SK-N-SH (cell line): ENCODE measurements at places on chromosomes 13 and 19.

DNA sequence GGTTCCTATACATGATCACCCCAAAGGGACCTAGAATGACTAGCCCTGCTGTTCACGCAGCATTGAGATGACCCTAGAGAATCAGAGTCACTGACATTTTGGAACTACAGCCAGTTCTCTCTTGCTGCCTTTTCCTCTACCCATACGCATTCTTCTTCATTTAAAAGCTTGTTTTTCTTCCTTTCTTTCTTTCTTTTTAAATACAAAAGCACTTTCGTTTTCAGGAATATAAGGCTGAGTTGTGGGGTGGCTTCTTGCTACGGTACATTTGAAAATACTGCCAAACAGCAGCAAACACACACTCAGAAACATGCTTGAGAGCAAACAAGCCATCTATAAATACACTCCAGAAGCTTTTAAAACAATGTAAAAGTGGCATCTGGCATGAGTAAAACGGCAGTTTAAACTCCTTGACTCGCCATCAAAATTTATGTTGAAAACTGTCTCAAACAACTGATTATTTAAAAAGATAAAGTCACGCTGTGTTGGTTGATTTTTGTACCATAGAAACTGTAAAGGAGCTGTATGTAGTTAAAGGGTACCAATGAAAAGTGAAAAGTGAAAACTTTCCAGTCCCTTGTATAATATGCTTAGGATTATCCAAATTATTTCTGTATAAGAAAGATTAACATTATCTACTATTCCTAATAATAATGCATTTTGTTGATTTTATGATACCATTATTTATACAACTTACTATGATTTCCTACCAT is 95.6 kb downstream of the PCDH9 start:
- no peak for DNase-seq
- peak overlapping the region; percentile 57 for H3K4me3 ChIP-seq
- H3K36me3 ChIP-seq = no peaks in the 10 kb centered on the region
- peaks cover 12% of the 10 kb centered on the region for H3K4me1 ChIP-seq
- H3K27me3 ChIP-seq = no peaks in the 10 kb centered on the region

- peaks cover 7% of the 10 kb centered on the region for H3K36me3 ChIP-seq
- peaks cover 21% of the 10 kb centered on the region for H3K4me1 ChIP-seq
- H3K27ac ChIP-seq = no peak overlapping the region
- no peak for DNase-seq
These were observed 41.8 kb downstream of the EFNB2 start for GRCh38 chr13:106493533-106494220.

GRCh38 chr19:47824396-47824795 is 2.7 kb downstream of the CRX start:
- H3K4me3 ChIP-seq = no peak overlapping the region
- DNase-seq = no peak
- no peaks in the 10 kb centered on the region for H3K36me3 ChIP-seq
- H3K4me1 ChIP-seq = no peaks in the 10 kb centered on the region

GRCh38 chr13:41492432-41493260 is 35.3 kb downstream of the RGCC start:
- no peaks in the 10 kb centered on the region; the same call in 1 of the 2 replicates for H3K4me1 ChIP-seq
- no peaks in the 10 kb centered on the region for H3K36me3 ChIP-seq
- H3K27me3 ChIP-seq = no peaks in the 10 kb centered on the region; the same call in 1 of the 2 replicates
- H3K27ac ChIP-seq = no peak overlapping the region

GRCh38 chr19:4534836-4535658 is at the start of gene PLIN5:
Gene PLIN5, minus strand, starts transcription at chr19:4535224. Its CDS starts 1,150 bp downstream, at chr19:4534074.
- peak within 1 kb of the TSS; percentile 31 for H3K4me3 ChIP-seq
- no peaks in the 10 kb centered on the region for H3K36me3 ChIP-seq
- H3K27ac ChIP-seq = no peak within 1 kb of the TSS
- H3K27me3 ChIP-seq = peaks cover 26% of the 10 kb centered on the region; the same call in 1 of the 2 replicates

DNA sequence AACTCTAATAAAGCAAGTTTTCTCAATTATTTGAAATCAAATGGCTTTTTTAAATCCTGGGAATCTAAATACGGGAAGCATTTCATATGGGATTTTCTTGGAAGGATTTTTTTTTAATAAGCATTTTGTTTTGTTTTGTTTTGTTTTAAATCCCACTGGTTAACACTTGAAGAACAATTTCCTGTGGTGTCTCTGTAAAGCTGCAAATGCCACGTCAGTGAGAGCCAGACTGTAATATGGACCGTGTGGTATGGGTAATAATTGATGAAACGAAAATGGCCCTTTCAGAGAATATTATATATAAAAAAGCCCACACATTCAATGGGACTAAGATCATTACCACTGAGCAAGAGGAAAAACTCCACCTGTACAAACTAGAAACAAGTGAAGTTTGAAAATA is 33.9 kb upstream of the MIR17HG start:
- H3K27me3 ChIP-seq = no peaks in the 10 kb centered on the region
- DNase-seq = no peak
- no peaks in the 10 kb centered on the region for H3K36me3 ChIP-seq
- H3K4me1 ChIP-seq = no peaks in the 10 kb centered on the region
- H3K27ac ChIP-seq = no peak overlapping the region

GRCh38 chr13:107864543-107865317 is 350.6 kb downstream of the LIG4 start:
- peak; percentile 29 for DNase-seq
- peak overlapping the region; percentile 69; the same call in 1 of the 2 replicates for H3K27ac ChIP-seq
- peaks cover 2% of the 10 kb centered on the region; the same call in 1 of the 2 replicates for H3K36me3 ChIP-seq
- no peaks in the 10 kb centered on the region for H3K27me3 ChIP-seq
- H3K4me3 ChIP-seq = peak overlapping the region; percentile 59

GRCh38 chr13:33637978-33638743 is 179.8 kb upstream of the RFC3 start:
- H3K27ac ChIP-seq = no peak overlapping the region
- H3K27me3 ChIP-seq = no peaks in the 10 kb centered on the region
- no peak overlapping the region for H3K4me3 ChIP-seq
- H3K4me1 ChIP-seq = no peaks in the 10 kb centered on the region; the same call in 1 of the 2 replicates
- H3K36me3 ChIP-seq = no peaks in the 10 kb centered on the region

- H3K36me3 ChIP-seq = no peaks in the 10 kb centered on the region
- no peaks in the 10 kb centered on the region for H3K4me1 ChIP-seq
- no peak for DNase-seq
- no peak overlapping the region for H3K27ac ChIP-seq
- no peaks in the 10 kb centered on the region for H3K27me3 ChIP-seq
These were observed 45.9 kb downstream of the PCDH9 start for GRCh38 chr13:67184247-67184646.

DNA sequence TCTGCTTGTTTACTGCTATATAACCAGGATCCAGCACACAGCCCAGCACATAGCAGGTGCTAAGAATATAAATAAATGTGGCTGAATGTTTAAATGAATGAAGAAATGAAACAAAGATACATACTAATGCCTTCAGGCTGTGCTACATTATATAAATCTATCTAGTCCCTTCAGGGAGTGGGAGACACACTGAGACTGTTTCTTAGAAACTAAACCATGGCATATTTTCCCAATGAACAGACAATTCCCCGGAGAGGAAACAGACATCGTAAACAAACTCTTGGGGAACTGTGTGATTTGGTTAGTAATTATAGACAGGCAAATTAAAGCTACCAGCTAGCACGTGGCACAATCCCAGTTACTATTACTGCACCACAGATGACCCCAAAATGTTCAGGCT is 9.7 kb upstream of the FEM1A start:
- H3K36me3 ChIP-seq = no peaks in the 10 kb centered on the region
- no peak overlapping the region for H3K4me3 ChIP-seq
- no peaks in the 10 kb centered on the region for H3K27me3 ChIP-seq
- DNase-seq = no peak
